COLO829 (cell line): ENCODE measurements at places on chromosomes 7 and 10.

- no peak for DNase-seq
These were observed 67.3 kb downstream of the GLCCI1 start for GRCh38 chr7:8035647-8036518.

GRCh38 chr10:472241-472910 lies 217.1 kb downstream of the DIP2C start:
- DNase-seq = no peak

DNA sequence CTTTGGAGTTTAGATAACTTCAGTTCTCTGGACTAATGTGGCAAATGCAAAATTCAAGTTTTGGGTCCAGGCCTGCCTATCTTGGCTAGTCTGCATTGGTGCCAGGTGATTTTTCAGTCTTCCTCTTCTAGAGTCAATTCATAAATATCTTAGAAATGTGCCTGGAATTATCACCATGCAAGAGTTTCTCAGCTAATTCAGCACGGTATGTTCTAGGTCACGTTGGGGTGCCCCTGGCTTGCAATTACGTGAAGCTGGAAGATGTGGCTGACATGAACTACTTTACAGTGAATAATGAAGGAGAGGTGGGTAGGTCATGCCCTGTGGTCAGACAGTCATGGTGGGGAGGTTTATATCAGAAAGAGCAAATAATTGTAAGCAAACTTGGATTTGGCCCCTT lies 25.0 kb downstream of the ZDHHC6 start:
- no peak for DNase-seq

DNA sequence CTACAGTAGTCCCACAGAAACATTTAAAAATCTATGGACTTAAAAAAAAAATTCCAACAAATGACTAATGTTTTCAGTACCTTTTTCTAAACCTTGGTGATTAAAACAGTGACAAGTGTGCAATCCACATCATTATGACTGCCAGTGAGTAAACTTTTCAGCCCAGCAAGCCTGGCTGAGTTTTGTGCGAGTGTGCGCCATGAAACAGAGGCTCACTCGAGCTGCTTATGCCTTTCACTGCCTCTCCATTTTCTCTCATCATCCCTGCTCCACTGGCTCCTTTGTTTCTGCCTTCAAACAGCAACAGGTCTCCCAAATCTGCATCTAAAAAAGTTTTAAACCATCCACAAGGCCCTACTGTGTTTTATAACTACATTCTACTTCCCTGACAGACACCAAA lies 105.8 kb downstream of the USP6NL start:
- DNase-seq = no peak
